Kidney epithelial cell (primary cell): ENCODE measurements at places on chromosomes 4 and X. TPM values are rescaled to one million over a fixed set of nuclear protein-coding genes. Genes with fewer than 3 reads are reported as not detected.

GRCh38 chrX:38165023-38165422 is 55.6 kb downstream of the SRPX start:
- DNase-seq: no peak

DNA sequence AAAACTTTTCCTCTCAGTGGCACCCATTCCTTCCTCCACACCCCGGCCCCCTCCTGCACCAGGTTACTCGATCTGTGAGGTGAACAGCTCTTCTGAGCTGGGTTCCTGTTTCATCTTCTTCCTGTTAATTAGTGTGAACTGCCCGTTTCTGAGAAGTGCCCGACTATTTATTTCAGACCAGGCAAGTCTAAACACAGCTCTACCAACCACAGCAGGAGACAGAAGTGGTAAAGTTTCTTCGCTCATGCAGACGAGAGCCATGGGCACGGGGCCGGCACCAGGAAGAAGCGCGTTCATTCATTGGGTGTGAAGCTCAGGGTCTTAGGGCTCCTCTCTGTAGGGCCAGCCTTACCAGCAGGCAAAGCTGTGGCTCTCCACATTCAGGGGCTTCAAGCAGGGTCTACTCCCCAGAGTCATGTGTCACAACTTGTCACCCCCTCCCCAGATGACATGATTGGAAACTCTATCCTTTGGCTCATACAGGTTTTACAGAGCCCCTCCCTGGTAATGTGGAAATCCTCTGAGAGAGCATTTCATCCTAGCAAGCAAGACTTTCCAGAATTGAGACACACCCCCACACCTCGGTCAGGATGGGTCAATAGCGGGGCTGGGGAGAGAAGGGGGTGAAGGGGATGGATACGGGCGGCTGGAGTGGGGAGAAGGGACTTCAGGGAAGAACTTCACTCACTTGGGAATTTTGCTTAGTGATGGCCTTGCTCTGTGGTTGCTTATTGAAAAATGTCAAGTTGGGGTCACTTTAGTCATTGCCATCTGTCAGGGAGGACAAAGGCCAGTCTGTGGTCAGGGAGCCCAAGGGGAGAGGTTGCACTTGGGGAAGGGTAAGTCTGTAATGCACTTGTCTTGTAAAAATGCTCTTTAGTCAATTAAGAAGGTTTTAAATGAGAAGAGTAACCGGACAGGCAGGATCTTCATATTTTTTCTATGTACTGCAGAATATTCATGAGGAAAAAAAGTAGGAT is 121.6 kb upstream of the TRIM2 start:
- no peak for DNase-seq

DNA sequence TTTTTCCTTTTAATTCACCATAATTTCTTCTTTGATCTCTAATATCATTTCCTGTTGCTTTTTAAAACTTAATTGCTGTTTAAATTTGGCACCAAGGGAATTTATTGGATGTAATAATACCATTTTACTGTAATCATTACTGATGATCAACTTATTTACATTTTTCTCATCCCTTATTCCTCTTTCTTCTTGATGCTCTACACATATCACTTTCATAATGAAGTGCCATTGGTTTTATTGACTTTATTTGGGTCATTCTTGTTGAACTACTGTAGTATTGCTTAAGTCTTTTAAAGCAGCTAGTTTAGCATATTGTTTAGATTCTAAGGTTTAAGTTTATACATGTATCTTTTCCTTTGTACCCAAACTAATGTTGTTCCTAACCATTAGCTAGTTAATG is 130.7 kb downstream of the SLC4A4 start:
- DNase-seq: no peak

Gene HTN3
- not detected in 2 replicates for total RNA-seq

Gene ASB12
- total RNA-seq: not detected in 2 replicates
